ENCODE measurements at places on chromosomes 11 and 22.

GRCh38 chr11:64135711-64136110 lies 30.2 kb downstream of the MACROD1 start:
- no peak for DNase-seq

- no peak for DNase-seq
These were observed 10.2 kb downstream of the CLDN25 start for GRCh38 chr11:113789675-113790320.

DNA sequence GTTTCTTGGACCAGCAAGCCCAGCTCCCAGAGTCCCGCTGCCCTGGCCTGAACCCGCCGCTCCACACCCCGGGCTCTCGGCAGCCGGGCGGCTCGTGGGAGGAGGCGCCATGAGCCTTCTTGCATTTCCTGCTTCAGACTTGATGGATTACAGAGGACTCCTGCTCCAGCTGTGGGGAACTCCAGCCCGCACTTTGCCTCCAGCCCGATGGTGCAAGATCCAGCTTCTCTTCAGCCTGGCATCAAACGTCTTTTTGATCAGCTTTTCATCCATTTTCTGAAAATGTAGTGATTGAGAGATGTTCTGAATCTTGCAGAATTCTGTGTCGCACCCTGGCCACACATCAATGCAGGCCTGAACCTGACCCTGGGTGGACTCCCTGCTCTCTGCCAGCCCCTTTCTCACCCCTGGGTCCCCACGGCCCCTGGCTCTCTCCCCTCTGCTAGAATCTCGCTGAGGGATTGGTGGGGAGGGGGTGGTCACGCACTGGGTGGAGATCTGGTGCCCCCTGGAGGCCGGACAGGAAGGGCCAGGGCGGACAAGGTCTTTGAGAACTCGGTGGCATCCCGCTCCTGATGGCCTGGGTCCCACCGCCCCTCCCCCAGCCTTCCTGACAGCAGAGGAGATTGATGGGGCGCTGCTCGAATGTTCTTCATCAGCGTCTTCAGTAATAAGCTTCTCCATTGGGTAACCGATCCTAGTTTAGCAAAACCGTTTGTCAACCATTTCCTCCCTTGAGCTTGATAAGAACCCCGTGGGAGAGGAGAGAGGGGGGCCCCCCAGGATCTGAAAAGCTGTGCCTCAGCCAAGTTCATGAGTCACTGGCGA lies 12.1 kb upstream of the NFAM1 start:
- peak; percentile 93 for DNase-seq

DNA sequence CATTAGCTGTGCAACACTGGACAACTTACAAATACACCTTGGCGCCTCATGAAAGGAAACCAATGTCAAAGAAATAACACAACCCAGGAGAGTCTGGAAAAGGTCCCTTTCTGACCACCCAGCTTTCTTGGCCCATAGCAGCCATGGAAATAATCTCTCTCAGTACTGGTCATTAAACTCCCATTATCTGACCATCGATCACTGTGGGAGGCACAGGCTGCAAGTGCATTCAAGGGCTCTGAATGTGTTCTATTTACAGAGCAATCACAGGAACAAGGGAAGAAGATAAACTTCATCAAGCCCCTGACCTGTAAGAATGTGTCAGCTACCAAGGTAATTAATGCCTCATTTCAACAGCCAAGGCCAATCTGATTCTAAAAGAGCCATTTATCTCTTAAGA lies 40.1 kb downstream of the CTSC start:
- DNase-seq = peak; percentile 35

DNA sequence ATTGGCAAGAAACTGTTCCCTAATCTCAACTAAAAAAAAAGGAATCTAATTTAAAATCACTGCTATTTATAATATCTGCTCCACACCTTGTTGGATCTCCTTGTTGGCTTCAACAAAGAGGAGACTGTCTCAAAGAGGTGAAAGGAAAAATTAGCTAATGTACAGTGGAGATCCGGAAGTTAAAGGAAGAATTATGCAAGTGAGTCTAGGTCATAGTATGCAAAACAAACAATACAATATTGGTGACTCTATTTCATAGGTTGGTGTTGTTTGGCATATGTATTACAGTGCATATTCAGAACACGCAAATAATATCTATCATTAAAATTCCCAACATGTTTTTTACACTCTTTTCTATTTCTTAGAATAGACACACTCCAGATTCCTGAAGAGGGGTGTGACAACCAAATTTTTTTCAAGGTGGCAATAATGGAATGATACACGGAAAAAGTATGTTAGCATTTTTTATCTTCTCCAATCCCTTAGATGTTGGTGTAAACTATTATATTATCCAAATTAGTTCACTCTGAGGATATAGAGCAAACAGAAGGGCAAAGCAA lies 685.3 kb downstream of the KCNA4 start:
- no peak for DNase-seq

GRCh38 chr11:94780432-94780831 lies 12.3 kb downstream of the AMOTL1 start:
- no peak for DNase-seq

GRCh38 chr11:2846056-2846455 lies 39.5 kb downstream of the CDKN1C start:
- peak; percentile 53 for DNase-seq

DNA sequence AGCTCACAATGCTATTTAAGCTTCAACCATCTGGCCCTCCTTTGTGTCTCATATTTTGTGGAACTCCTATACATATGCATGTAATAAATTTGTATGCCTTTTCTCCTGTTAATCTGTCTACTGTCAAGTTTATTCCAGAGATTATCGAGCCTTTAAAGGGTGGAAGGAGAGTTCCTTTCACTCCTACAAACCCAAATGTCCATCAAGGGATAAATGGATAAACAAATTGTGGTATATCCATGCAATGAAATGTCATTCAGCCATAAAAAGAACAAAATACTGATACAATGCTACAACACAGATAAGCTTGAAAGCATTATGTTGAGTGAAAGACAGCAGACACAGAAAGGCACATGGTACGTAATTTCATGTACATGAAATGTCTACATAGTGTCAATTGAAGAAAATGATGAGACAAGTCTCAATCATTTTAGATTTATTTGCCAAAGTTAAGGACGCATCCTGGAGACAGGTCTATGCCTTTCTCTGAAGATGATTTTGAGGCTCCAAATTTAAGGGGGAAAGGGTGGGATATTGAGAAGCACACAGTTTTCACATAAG lies 17.7 kb upstream of the FEZ1 start:
- DNase-seq = no peak

DNA sequence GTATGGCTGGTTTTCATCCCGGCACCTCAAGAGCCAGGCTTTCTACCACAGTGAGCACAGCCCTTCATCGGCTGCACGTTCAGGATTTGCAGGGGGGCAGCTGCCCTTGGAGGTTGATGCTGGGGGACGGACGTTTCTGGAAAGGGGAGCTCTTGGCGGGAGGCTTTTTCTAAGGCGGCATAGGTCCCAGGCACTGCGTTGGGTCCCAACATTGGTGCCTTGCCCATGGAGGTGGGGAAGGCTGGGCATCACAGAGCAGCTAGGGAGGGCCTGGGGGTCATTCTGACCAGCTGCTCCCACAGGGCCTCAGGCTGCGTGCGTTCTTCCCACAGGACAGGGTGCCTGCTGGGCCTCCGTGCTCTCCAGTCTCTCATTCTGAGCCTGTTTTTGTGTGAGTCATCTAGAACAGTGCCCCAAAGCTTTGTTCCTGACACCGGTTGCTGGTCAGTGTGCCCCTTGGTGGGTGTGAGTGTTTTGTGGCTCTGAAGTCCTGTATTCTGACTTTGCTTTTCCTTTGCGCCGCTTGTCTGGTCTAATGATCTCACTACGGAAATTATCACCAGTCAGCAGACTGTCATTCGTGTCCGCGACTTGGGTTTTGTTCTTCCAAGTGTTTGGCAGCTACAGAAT lies 275.9 kb downstream of the TBC1D22A start:
- DNase-seq = peak; percentile 67

- no peak for DNase-seq
These were observed 77.2 kb downstream of the PRR5L start for GRCh38 chr11:36373016-36374010.

GRCh38 chr22:30564045-30564760 lies 10.3 kb downstream of the GAL3ST1 start:
- no peak for DNase-seq

- peak; percentile 92 for DNase-seq
These were observed 19.2 kb downstream of the XRRA1 start for GRCh38 chr11:74929431-74930363.

DNA sequence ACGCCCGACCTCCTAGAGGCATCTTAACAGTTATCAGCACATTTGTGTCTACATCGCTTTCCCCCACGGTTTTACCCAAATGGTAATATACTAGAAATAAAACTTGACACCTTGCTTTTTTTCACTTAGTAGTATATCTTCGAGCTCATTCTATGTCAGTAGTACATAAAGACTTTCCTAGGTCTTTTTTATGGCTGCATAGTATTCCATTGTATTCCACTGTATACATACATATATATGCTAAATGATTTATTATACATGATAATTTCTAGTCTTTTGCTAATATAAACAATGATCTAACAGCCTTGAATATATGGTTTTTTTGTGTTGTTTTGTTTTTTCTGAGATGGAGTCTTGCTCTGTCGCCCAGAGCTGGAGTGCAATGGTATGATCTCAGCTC lies 34.8 kb upstream of the DLAT start:
- DNase-seq = no peak

- peak; percentile 82 for DNase-seq
These were observed 65.5 kb downstream of the EMSY start for GRCh38 chr11:76510060-76511047.

DNA sequence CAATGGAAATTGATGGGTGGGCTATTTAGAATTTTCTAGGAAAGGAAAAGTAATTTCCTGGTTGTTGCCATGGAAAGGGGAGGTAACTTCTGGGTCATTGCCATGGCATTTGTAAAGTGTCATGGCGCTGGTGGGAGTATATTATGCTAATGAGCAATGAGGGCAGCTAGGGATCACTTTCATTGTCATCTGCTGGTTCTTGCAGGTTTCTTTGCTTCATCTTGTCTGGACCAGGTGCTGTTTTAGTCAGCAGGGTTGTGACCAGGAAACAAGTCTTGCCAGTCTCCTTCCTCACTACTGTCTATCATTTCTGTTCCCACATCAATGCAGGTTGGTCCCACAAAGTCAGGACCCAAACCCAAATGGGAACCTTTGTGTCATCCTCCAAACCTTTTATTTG lies 237.6 kb upstream of the C11orf87 start:
- no peak for DNase-seq

DNA sequence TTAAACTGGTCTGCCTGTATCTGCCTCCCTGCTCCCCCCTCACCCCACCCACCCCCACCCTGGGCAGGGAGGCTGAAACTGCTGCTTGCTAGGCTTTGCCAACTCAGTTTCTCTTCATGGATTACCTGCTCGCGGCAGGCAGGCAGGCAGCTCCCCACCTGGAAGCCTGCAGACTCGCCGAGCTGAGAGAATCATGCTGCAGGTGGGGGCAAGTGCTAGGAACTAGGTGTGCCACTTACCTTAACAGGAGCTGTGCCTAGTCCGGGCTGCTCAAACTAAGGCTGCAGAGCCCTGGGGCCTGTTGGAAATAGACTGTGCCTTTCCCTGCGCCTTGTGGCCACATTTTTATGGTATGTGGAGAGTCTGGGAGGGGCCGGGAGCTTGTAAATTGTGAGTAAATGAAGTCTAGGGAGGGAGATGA lies 30.3 kb downstream of the MARK2 start:
- DNase-seq = no peak

DNA sequence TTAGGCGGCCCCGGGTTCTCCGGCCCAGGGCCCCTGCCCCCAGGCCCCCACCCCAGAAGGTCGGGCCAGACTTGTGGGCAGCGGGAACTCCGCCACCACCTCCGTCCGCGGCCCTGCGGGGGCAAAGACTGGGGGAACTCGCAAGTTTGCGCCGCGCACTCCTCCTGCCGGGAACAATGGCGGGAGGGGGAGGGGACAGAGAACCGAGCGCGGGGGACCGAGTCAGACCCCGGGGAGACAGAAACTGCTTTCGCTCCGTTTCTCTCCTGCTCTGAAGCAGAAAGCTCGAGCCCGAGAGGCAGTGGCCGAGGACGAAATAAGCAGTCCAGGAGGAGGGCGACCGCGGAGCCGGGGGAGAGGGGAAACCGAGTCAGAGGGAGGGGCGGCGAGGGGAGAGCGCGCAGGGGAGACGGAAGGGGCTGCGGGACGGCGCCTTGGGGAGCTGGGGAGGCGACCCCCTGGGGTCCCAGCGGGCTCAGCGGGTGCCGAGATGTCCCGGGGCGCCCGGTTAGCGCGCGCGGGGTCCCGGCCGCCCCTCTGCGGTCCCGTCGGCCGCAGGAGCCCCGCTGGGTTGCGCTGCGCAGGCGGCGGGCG lies 555 bp downstream of the TP53I11 start:
- DNase-seq = peak; percentile 55

GRCh38 chr22:44146088-44146861 lies 34.5 kb upstream of the PARVG start:
- DNase-seq = no peak

DNA sequence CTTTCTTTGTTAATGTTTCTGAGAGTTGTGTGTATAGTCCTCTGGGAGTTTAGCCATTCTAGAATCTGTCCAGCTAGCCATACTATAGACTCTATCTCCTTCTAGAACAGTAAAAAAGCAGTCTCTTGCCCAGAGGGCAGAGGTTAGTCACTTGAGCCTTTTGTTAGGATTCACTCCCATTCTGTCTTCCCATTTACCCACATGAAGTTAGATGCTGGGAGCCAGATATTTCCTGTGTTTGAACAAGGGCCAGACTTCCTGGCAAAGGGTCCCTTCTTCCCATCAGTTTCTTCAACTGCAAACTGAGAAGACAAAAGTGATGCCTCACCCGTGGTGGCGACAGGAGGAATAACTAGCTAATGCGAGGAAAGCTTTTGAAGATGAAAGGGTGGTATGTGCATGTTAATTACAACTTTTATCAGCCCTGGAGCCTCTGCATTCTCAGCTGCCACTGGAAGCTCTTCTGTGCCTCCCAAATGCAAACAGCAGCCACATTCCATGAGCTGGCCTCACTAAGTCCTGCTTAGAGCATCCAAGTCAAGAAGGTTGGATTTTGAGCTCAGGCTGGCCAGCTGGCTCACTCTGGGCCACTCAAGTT lies 12.8 kb downstream of the CD44 start:
- DNase-seq = peak; percentile 23

DNA sequence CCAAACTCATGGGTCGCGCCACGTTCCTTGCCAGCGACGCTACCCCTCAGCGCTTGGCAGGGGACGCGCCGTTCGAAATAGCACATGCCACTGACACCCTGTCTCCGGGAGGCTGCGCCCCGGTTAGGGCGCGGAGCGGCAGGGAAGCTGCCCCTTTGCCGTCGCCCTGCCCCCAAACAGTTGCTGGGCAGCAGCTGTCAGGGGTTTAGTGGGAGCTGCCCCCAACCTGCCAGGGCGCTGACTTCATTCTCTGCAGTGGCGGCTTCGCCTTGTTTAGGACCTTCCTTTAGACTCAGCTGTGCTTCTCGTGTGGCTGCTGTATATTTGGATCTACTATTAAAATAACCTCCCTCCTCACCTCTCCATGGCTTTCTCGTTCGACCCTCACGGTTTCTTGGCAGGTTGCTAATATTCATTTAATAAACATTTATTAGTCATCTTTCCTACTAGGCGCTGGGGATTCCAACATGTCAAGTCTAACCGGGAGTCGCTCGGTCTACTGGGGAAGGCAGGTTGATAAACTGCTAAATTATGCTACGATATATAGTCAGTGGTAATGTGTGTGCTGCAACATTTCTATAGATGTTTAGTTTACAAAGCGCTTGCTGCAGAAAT lies 782 bp downstream of the TMEM109 start:
- peak; percentile 58 for DNase-seq

GRCh38 chr11:93529707-93530467 lies 13.3 kb downstream of the SMCO4 start:
- DNase-seq = peak; percentile 22

All from astrocyte of the hippocampus (primary cell).